Stimulated activated CD8-positive, alpha-beta memory T cell treated with anti-CD3 and anti-CD28 coated beads, Interleukin-7, amount 100 ng/mL, for 1 hour (primary cell): ENCODE measurements at places on chromosomes 12 and 14.

- no peak for DNase-seq
Observed at GRCh38 chr12:74981541-74981940, 228.1 kb downstream of the KCNC2 start.

DNA sequence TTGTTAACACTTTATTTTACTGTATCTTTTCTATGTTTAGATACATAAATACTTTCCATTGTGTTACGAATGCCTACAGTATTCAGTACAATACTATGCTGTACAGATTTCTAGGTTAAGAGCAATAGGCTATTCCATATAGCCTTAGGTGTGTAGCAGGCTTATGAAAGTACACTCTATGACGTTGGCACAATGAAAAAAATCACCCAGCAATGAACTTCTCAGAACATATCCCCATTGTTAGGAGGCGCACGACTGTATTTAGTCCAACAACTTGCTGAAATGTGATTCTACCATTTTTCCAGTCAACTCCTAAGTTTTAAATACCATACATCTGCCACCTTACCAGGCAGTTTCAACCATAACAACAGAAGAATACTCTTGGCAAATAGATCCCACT, 1.8 kb downstream of the PARP11 start:
- no peak for DNase-seq

DNA sequence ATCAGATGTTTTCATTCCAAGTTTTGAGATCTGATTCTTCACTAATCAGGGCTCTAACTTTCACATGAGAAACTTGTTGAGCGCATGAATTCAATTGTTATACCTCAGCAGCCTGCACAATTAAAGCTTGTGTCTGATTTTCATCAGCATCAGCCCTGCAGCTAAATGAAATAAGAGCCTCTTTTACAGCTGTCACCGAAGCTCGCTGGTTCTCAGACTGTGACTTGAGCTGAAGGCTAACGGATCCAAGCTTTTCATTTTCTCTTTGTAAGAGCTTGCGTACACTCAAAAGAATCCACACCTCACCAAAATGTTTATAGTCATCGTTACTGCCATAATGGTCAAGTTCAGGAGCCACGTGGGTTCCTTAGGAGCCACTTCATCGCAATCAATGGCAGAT, 65.5 kb upstream of the BEGAIN start:
- no peak for DNase-seq

- DNase-seq, result no peak
Observed at GRCh38 chr14:92515546-92516343, 2.2 kb downstream of the RIN3 start.

GRCh38 chr12:52243259-52243855, 10.3 kb downstream of the KRT7 start:
- no peak for DNase-seq

DNA sequence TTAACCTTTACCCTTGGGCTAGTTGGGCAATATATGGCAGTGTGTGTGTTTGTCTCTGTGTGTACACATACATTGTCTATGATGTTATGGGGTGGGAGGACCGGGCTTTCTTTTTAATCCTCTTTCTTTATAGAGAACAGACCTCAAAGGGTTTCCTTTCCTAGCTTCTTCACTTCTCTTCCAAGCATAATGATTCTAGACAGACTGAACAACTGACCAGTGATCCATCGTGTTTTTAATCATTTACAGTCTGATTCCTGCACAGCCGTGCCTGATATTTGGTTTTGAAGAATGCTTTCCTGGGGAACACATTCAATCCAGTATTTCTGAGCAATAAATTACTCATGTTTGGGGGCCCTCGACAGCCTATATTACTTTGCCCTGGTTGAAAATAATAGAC, 481.1 kb upstream of the DCN start:
- no peak for DNase-seq

- no peak for DNase-seq
Observed at GRCh38 chr14:61103541-61104339, 122.7 kb downstream of the SLC38A6 start.

GRCh38 chr12:100199347-100200149, 1.1 kb upstream of the ACTR6 start:
- DNase-seq, result peak; percentile 50

GRCh38 chr12:60333461-60333860, 737.6 kb downstream of the SLC16A7 start:
- DNase-seq, result no peak

GRCh38 chr14:68972507-68973218, 6.4 kb downstream of the ACTN1 start:
- DNase-seq, result no peak

DNA sequence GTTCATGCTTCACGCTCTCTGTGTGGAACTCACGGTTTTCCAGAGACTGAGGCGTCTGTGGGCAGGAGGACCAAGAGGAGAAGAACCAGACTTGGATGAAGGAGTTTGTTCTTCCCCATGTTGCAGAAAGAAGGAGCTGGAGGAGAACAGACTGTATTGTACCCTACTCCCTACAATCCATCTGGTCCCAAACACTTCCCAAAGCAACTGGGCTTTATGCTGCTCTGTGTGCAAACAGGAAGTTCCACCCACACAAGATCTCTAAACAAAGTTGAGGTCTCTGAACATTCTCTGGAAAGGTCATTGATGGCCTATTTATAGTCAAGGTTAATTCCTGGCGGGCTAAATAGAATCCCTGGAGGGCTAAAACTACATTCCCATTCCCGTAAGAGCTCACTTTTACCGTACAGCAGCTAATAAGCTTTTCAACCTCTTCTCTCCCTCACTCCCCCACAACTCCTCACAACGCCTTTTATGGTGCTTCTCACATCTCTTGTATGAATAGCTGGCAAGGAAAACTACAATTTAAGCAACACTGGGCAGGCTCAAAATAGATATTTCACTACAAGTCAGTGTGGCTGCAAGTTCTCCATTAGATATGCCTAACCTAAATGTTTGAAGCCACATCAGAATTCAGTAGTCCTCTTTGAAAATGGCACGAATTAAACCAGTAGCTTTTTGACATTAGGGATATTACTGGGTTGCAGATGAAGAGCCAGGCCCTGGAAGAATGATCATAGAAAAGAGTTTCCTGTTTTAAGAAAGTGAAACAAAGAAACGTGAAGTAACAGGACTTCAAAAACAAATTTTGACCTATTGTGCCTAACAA, at the start of gene A2M:
Gene A2M (minus strand): TSS at position 189 of the 829 bp plus-strand sequence. CDS start 70 bp downstream, at position 119.
- no peak for DNase-seq

DNA sequence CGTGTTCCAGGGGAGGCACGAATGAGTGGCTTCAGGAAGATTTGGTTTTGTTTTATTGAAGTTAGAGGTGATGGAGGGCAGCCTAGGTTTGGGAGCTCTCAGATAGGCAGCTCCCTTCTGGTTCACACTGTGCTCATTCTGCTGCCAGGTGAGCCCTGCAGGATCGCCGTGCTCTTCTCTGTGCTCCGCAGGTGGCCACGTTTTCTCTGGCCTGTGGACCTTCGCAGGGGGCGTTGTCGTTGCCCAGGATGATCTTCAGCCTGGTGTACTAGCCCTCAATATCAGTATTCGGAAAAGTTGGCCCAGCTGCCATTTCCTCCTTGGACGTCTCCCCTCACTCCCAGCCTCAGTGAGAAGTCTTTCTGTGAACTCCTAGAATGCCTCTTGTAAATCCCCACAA, 69.5 kb downstream of the PELI2 start:
- no peak for DNase-seq

DNA sequence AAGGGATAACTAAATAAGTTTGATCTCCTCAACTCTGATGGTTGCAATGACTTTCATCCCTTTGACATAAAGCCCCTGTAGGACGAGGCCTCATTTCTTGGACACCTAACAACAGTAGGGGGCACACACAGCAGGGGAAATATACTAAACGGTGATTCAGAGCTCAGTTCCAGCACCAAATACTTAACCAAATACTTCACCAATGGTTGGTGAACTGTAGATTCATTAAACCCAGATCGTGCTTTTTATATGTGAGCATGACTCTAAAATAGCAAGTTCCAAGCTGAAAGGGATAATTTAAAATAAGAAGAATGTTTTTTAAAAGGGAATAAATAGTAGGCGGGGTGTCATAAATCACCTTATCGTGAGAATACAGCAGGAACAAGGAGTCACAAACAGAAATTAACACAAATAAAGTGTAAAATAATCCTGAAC, 53.2 kb downstream of the ATG2B start:
- no peak for DNase-seq
